Stimulated activated CD8-positive, alpha-beta memory T cell treated with anti-CD3 and anti-CD28 coated beads, Interleukin-15, amount 100 ng/mL, for 4 hours (primary cell): ENCODE measurements at places on chromosomes 6 and 20.

GRCh38 chr6:305371-306206 is 13.3 kb downstream of the DUSP22 start:
- no peak for DNase-seq

DNA sequence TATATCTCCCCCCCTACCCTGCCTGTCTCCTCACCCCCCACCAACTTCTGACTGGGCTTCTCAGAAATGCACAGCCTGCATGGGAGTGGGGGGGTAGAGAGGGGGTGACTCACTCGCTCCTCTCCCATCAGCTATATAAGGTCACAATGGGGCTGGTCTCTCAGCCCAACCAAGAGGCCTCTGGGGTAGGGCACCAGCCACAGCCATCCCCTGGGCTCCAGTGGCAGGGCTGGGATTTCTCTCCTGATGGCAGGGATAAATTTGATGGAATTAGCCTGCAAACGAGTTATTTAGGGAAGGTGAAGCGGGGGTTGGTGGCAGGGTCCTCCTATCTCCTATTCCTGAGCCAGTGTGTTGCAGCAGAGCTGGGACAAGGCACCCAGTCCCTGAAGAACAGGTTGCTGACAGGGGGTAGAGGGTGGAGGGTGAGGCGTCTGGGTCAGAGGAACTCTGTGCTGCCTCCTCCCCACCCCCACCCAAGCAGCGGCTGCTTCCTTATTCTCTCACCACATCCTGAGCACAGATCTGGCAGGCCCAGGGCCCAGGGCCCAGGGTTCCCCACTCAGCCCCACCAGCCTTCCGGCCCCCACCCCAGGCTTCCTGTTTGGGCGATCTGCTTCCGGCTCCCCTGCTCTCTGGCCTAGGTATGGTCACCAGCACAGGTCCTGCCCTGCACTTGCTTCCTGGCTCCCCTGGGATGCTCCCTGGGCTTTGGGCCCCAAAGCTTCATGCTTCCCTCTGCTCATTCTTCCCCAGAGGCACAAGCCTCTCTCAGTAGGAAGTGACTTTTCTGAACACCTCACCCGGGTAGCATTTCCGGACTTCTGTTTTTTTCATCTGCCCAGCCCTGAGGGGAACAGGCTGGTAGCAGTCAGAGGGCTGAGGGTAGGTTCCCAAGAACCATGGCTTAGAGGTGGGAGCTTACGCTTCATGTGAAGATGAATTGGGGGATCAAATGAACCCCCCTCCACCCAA is 4.0 kb downstream of the PPP1R18 start:
- peak; percentile 80 for DNase-seq

DNA sequence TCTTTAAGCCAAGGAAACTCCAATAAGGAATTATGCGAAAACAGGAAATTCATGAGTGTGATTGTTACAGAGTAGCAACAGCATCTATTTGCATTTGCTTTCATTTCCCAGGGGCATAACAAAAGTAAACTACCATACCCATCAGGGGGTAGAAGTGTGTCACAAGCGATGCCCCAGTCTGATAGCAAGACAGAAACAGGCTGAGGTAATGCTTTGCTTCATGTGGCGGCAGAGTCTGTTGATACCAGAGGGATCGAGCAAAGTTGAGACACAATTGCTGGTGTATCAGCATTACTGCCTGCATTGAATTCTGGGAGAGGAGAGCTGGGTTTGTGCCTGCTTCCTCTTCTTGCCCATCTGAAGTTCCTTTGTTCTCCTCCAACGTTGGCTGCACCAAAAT is 51.2 kb upstream of the LYRM2 start:
- DNase-seq: no peak

DNA sequence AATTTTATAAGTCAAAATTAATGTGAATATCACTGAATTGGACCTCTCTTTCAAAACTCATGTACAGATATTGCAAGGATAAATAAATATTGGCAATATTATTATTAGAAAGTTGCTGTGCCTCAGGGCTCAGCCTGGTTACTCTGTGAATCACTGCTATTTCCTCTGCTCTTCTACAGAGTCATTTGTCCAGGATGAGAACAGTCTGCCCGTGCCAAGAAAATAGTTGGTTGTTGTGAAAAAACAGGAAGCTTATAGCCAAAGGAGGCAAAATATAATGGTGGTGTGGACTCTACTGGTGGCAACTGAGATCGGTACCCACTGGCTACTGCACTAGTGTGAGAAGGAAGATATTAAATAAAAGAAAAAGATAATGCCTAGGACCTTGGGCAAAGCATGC is 93.6 kb downstream of the RIMS1 start:
- no peak for DNase-seq
